Mammary epithelial cell (primary cell): ENCODE measurements at places on chromosomes 3 and 15. TPM values are rescaled to one million over a fixed set of nuclear protein-coding genes. Genes with fewer than 3 reads are reported as not detected.
A peak's percentile ranks its signal among the peaks of the same experiment; 100 is the strongest.

DNA sequence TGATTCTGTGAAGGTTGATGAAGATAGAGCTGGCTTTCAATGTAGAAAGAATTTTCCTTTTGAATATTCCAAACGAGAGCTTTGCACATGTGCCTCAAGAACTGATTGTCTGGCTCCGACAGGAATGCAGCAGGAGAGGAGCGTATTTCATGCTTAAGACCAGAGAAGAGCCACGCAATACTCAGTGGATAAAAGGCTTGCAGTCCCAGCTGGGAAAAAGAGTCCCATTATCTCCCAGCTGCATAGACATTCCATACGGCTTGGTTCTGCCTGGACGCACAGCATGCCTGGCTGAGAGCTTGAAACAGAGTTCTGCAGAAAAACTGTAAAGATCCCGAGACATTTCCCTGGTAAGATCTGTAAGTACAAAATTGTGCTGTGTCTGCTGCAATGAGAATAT lies at the start of gene CNTN6:
CNTN6 (plus strand) TSS at position 254 of the 400 bp plus-strand sequence. CDS start 54,985 bp downstream, outside the sequence.
- no peak for DNase-seq

GRCh38 chr15:76776480-76776879 lies 128.7 kb downstream of the SCAPER start:
- peak; percentile 5 for DNase-seq

- no peak for DNase-seq
Observed at GRCh38 chr3:181851063-181851462, 139.3 kb downstream of the SOX2 start.

DNA sequence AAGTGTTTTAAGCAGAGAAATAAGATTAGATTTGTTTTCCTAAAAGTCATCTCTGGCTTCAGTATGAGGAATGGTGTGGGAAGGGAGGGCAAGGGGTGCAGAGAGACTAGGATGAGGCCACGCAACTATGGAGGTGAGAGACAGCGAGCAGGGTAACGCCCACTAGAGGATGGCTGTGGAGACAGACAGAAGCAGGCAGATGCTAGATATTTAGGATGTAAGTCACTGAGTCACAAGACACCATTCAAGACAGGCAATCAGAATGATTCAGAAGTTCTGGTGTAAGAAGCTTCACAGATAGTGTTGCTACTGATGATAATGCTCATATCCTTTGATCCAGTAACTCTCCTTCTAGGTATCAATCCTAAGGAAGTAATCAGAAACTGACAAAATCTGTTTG lies 19.1 kb downstream of the HSPBAP1 start:
- peak; percentile 40 for DNase-seq

DNA sequence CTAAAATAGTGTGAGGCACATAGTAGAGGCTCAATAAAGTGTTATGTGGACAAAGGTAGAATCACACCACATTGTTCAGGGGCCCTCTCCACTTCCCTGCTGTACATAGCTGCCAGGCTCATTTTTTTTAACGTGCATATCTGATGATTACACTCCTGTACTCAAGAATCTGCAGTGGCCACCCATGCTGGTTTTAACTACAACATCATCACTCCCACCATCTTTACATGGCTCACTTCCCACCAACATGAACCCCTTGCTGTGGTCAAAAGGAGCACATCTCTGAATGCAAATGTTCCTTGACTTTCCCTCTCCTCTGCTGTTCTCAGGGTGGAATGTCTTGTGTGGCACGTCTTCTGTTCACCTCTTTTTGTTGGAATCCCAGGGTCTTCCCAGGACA lies 76.7 kb downstream of the FEM1B start:
- no peak for DNase-seq

DNA sequence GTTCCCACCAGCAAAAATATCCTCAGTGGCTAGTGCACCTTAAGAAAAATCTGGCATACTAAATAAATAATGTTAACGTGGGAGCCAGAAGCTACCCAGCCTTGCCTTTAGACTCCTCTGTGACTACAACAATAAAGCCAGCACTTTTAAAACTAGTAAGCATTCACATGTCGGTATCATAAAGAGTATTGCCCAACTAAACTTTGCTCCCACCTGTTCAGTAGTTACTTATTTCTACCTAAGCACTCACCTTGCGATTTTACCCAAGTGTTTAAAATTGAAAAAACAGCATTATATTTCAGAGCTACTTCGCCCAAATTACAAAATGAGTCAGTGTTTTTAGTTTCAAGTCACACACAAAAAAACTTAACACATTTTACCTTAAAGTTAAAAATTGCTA lies 12.8 kb downstream of the ALDH1L1 start:
- no peak for DNase-seq

GRCh38 chr3:35639254-35640186 lies at the start of gene ARPP21:
Gene ARPP21 (plus strand): TSS chr3:35639525. CDS start chr3:35681752, 42,227 bp downstream.
- DNase-seq: no peak

DNA sequence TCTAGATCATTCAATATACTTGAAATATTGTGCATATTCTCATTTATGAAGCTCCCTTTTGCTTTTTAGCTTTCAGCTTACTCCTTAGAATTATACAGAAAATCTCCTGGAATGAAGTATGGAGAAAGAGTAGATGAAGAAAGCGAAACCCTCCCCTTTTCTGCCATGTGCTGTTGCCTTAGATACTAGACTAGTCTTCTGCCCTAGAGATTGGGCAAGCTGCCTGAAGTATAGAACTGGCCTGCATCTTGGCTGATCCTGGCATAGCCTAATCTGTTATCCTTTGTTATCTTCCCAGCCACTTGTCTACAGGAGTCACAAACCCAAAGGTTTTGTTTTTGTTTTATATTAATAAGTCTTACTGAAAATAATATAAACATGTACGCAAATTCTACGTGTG lies 138.8 kb downstream of the RBPMS2 start:
- no peak for DNase-seq

GRCh38 chr3:133472889-133473288 lies 73.0 kb downstream of the BFSP2 start:
- DNase-seq: no peak

DNA sequence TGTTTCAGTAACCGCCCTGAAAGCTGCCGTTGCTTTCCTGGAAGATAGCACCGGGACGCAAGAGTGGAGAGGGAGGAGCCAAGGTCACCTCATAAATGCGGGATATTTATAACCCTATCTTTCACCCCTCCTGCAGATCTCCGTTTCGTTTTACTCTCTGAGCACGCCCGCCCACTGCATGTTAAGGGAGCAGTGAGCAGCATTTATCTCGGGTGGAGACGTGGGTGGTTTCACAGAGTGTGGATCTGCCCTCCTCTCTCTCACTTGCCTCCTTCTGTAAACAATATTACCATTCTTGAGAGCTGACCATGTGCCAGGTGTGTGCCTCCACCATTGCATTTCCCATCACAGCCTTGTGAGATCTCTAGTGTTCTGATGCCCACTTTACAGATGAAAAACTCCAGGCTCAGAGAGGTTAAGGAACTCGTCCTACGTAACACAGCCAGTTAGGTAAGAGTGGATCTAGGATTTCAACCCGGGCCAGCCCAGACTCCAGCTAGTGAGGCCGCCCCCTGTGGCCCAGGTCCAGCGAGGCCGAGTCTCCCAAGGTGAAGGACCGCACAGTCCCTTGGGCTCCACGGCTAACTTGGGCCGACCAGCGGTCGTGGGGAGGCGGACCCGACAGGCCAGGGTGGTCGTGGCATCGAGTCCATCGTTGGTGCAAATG lies 16.9 kb upstream of the SEMA4B start:
- peak; percentile 88 for DNase-seq

DNA sequence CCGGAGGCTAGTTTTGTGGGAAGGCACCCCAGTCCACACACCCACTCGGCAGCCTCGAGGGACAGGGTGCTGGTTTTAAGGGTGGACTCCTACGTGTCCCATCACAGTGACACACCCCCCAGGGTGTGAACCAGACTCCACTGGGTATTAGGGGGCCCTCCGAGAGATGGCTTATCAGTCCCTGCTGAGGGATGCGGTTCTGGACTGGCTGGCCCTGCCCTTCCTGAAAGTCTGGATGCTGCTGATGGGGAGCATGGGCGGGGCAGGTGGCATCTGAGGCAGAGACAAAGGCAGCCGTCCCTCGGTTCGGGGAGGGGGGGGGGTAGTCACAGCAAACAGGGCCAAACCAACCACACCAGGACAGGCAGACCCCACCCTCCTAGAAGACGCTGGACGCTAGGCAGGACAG lies 939 bp upstream of the ULK3 start:
- no peak for DNase-seq

DNA sequence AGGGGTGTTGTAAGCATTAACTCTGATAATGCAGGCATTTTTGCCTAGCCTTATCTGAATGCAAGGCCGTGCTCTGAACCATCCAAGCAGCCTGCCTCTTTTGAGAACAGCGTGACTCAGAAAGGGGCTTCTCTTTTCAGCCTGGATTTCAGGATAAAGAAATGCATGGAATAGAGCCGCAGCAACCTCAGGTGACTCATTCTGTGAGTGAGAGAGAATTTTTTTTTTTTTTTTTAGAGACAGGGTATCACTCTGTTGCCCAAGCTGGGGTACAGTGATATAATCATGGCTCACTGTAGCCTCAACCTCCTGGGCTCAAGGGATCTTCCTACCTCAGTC lies 20.6 kb upstream of the PDE8A start:
- DNase-seq: peak; percentile 44

GRCh38 chr15:101286471-101287114 lies 8.5 kb downstream of the SNRPA1 start:
- no peak for DNase-seq

DNA sequence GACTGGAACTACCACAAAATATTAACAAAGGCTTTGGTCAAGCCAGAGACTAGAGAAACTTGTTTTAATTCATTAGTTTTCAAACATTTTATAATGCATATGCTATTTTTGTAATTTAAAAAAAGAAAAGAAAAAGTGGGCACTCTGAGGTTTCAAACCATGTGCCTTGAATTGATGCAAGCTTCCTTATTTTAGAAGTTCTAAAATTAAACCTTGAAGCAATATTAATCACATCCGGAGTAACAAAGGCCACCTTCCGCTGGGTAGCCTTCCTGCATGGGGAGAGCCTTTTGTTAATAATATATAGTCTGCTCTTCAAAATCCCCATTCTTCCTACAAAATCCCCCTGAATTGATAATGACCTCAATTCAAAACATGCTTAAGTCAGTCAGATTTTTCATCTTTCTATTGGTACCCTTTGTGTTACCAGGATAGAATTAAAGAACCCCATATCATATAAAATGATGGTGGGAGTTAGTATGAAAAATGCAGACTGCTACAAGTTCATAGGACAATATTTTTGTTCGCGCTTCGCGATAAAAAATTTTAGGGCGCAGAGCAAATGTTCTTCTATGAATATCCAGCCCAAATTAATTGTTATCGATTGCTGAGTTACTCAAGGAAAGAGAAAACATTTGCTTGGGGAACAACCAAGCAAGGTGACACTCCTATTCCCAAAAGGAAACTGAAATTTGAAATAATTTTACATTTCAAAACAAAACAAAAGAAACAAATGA lies 30.6 kb downstream of the LDHAL6B start:
- DNase-seq: no peak

DNA sequence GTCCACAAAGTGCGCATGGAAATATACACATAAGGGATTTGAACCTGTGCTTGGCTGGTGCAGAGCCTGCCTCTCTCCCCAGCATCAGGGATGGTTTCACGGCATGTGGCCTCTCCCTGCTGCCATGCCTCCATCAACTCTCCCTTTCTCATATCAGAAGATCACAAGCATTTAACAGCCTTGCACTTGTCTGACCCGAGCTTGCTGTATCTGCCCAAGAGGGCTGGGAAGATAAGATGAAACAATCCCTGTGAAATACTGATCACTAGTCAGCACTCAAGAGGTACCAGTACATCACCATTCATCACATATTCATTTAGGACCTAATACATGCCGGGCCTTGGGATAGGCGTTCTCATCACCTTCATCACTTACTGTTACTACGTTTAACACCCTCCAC lies 107.6 kb upstream of the ARHGEF3 start:
- DNase-seq: no peak

DNA sequence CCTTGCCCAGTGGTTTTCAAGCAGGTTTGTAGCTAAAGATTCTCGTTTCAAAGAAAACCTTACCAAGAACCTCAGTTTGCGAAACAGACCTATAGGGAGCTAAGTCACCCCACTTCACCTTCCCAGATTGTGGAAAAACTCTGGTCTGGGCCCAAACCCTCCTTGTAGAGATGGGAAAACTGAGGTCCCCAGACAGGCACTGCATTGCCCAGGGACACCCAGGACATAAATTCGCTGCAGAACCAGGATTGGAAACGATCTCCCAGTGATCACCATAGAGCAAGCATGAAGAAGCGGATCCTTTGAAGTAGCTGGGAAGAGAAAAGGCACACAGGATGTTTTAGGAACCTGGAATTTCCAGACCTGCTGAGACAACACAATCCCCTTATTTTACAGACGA lies 85.6 kb upstream of the PIAS1 start:
- no peak for DNase-seq

DNA sequence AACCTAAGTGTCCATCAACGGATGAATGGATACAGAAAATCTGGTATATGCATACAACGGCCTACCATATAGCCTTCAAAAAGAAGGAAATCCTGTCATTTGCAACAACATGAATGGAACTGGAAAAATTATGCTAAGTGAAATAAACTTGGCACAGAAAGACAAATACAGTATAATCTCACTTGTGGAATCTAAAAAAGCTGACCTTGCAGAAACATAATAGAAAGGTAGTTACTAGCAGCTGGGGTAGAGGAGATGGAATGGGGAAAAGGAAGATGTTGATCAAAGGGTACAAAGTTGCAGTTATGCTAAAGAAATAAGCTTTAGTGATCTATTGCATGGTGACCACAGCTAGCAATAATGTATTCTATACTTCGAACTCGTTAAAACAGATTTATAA lies 444.1 kb downstream of the OCA2 start:
- no peak for DNase-seq

Gene TWF2
- total RNA-seq: 67.8 TPM

Gene COLQ
- total RNA-seq: 0.33 and 0.37 TPM in 2 replicates

Gene LIPH
- total RNA-seq: 0.50 TPM

Gene RBP2
- not detected for total RNA-seq

Gene UPK1B
- total RNA-seq: 0.48 and 1.7 TPM in 2 replicates

Gene CYP1A2
- total RNA-seq: not detected

Gene CPB1
- not detected for total RNA-seq

Gene CXCR6
- total RNA-seq: not detected

Gene TMEM207
- not detected in 2 replicates for total RNA-seq

Gene PRTG
- total RNA-seq: 4.3 TPM

Gene SLTM
- total RNA-seq: 69.1 and 88.2 TPM in 2 replicates

Gene CCR3
- total RNA-seq: not detected

Gene PP2D1
- total RNA-seq: not detected in 2 replicates

Gene TMEM45A
- total RNA-seq: 39.2 TPM

Gene ALDH1A2
- 0.47 and 0.61 TPM in 2 replicates for total RNA-seq

Gene UBAP1L
- total RNA-seq: 2.3 TPM in 2 replicates

Gene ADGRG7
- not detected in 2 replicates for total RNA-seq

Gene CCDC80
- total RNA-seq: 25.9 and 30.3 TPM in 2 replicates
